Kidney epithelial cell (primary cell): ENCODE measurements at places on chromosomes 13 and 19. TPM values are rescaled to one million over a fixed set of nuclear protein-coding genes. Genes with fewer than 3 reads are reported as not detected.

- no peak for DNase-seq
These were observed 24.4 kb downstream of the WDR88 start for GRCh38 chr19:33156334-33156733.

DNA sequence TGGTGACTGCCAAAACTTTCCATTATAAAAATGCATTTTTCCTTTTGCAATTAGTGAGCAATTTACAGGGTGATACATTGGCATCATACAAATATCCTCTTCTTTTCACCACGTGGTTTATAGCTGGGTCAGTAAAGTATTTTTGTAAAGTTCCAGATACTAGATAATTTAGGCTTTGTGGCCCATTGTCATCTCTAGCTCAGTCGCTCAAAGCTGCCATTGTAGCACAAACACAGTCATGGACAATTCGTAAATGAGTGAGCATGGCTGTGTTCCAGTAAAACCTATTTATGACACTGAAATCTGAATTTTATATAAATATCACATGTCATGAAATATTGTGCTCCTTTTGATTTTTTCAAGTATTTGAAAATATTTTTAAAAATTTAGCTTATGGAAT is 162.9 kb downstream of the USP12 start:
- DNase-seq, result no peak

Gene SLC46A3
- 3.4 and 3.5 TPM in 2 replicates for total RNA-seq

DNA sequence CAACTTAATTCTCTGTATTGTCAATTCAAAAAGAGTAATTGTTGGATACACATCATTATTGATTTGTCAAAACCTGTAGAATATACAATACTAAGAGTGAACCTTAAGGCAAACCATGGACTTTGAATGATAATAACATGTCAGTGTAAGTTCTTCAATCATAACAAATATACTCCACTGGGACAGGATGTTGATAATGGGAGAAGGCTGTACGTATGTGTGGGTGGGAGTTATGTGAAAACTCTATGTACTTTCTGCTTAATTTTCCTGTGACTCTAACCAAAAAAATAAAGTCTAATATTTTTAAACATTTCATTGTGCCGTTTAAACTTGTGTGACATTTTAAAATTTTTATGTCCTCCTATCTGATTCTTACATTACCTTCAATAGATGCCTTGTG is 526.7 kb downstream of the SUCLA2 start:
- no peak for DNase-seq

GRCh38 chr13:99199541-99200431 is 868 bp upstream of the UBAC2 start:
- no peak for DNase-seq

- DNase-seq, result no peak
These were observed 109.5 kb upstream of the FNDC3A start for GRCh38 chr13:48866249-48866648.

Gene PNMA8A
- 10.3 and 11.8 TPM in 2 replicates for total RNA-seq

- peak; percentile 80 for DNase-seq
These were observed at the start of gene RAD23A for GRCh38 chr19:12945479-12946091. Gene RAD23A, plus strand, starts transcription at chr19:12945862. Its CDS starts 87 bp downstream, at chr19:12945949.

GRCh38 chr13:28564030-28564429 is 69.1 kb upstream of the FLT1 start:
- DNase-seq, result no peak

Gene C13orf46
- 0.04 TPM in 1 of 2 replicates, not detected in the other for total RNA-seq

GRCh38 chr19:44741841-44742329 is 6.6 kb upstream of the BCL3 start:
- peak; percentile 99 for DNase-seq

DNA sequence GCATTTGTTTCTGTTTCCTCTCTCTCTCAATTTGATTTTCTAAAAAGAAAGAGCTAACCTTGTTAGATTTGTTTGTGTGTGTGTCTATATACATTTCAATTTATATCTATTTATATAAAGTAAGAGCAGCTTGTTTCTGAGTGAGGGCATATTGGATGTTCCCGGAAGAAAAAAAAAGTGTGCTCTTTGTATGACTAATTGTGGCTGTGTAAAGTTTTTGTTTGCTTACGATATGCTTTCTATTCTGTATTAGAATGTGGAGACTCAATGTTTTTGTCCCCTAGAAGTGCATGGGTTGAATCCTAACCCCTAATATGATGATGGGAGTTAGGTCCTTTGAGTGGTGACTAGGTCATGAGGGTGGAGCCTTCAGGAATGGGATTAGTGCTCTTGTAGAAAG is 66.6 kb upstream of the C1QTNF9B start:
- DNase-seq, result no peak
